ENCODE measurements at places on chromosomes 5 and 9. TPM values are rescaled to one million over a fixed set of nuclear protein-coding genes. Genes with fewer than 3 reads are reported as not detected.

DNA sequence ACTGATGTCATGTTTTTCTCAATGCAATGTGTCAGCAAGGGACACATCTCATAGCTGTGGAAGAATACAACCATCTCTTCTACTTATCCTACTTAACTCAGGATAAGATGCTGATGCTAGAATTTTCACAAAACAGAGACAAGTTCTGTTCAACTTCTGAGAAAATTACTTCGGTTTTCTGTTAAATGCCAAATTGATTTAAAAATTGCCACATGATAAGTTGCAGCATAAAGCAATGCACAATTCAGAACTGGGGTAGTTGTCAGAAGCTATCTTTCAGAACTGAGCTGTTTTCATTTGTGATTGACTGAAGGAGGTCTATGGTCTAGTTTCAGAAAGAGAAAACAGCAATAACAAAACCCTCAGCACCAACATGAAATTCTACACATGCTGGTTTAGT lies 954.8 kb upstream of the C9orf72 start:
- no peak for ATAC-seq

The STING1 gene
- 423 TPM for total RNA-seq

- no peak for ATAC-seq
Observed at GRCh38 chr5:55180016-55180415, 7.0 kb upstream of the CDC20B start.

The CRAT gene
- total RNA-seq = 19.8 TPM

DNA sequence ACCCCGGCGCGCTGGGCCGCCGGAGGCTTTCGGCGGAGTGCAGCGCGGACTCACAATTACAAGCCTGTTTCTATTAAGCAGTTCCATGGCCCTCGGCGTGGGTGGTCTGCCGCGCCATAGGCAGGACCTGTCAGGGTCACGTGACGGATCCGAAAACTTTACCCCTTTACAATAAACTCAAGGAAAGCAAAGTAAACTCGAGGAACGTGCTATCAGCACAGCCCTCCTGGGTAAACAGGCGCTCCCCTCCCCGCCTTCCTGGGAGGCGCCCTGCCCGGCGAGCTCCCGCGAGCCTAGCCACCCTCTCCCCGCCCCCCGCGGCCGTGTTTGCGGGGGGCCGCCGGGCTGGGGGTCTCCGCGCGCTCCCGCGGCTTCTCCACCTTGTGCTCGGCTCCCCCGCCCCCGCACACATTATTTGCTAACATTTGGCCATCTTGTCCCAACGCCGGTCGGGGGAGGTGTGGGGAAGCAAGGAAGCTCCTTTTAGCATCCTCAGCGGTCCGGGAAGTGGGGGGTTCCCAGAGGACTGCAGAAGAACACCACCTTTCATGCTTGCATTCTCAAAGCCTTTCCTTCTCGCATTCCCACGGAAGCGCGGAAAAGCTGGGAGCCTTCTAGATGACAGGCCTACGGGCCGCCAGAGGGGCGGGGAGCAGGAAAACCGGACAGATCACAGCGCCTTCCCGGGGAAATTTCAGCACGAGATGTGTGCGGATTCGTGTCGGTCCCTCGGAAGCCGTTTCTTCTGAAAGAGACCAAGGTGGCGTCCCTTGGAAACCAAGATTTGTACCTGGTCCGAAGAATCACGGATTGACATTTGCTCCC lies at the start of gene PTCH1:
TSS of gene PTCH1 (minus strand) at position 238 of the 825 bp plus-strand sequence.
- peak; percentile 62 for ATAC-seq

DNA sequence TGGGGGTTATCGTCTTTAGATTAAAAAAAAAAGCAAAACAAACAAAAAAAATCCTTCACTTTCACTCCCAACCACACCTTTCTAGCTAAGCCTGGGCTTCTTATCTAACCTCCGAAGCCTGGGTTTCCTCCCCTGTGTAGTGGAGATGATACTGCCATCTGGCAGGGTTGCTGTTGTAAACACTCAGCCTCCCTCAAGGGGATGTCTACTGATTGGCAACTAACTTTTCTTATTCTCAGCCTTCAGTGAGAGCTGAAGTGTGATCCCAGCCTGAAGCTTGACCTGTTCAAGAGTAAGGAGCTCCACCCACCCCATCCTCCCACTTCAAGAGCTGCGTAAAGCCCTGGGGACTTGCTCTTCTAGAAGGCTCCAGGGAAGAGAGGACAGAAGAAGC lies 21.5 kb upstream of the WWC1 start:
- no peak for ATAC-seq

- no peak for ATAC-seq
Observed at GRCh38 chr9:98539954-98540353, 168.8 kb downstream of the GABBR2 start.

- ATAC-seq = no peak
Observed at GRCh38 chr5:122906768-122907167, 61.4 kb downstream of the SNX24 start.

DNA sequence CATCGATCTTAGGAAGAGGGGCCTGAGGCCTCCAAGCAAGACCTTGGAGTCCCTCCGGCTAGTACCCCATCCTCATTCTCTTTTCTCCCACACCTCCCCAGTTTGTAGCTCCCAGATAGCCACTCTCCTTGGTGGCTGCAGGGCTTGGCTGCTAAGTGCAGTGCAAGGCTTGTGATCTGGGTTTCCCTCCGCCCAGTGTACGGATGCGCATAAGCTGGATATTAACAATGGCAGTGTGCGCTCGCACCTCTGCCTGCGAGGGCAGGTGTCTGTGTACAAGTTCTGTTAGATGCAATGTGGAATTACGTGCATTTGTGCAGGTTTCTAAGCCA lies 71.0 kb upstream of the TBCA start:
- ATAC-seq = no peak

The CTXN3 gene
- not detected for total RNA-seq

GRCh38 chr9:116724123-116724522 lies 37.0 kb downstream of the TRIM32 start:
- no peak for ATAC-seq

The PAXX gene
- 31.1 TPM for total RNA-seq

GRCh38 chr9:98099346-98099745 lies 19.7 kb downstream of the TRIM14 start:
- ATAC-seq = no peak

DNA sequence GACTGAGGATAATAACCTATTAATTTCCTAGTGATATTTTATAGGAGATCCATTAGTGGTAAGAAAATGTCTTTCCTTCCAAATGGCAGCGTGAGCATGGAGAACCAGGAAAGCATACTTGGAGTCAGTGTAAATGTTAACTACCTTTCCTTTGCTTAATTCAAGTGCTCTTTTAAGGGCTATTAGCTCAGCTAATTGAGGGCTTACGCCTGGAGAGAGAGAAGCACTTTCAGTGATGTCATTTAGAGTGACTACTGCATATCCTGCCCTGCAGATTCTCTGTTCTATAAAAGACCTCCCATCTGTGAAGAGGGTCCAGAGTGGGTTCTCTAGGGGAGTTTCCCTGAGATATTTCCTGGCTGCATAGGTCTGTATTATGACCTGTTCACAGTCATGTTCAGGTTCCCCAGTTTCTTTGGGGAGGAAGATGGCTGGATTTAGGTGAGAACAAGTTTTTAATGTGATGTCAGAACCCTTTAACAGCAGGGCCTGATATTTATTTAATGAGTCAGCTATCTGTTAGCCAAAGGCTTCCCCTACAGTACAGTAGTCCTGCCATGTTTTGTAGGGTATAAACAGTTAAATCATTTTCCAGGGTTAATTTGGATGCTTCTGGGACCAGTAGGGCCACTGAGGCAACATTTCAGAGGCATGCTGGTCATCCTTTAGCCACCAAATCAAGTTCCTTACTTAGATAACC lies 89.6 kb downstream of the TRIM36 start:
- ATAC-seq = no peak

The ADGRD2 gene
- total RNA-seq = not detected

The STPG3 gene
- not detected for total RNA-seq

The EDIL3 gene
- not detected for total RNA-seq

DNA sequence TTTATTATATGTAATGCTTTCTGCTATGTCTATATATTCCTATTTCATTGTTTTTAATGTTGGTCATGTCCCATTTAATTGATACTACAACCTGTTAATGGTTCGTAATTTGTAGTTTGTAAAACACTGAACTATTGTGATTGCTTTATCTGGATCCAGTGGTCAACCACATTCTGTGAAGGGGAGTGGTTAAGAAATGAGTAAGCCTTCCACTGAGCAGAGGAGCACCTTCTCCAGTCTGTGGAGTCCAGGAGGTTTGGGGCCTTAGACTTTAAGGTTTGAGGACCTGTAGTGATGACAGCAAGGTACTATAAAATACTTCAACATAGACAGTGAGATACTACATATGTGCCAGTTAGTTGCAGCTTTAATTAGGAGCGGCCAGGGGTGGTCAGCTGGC lies 67.7 kb upstream of the RAD23B start:
- ATAC-seq = no peak

DNA sequence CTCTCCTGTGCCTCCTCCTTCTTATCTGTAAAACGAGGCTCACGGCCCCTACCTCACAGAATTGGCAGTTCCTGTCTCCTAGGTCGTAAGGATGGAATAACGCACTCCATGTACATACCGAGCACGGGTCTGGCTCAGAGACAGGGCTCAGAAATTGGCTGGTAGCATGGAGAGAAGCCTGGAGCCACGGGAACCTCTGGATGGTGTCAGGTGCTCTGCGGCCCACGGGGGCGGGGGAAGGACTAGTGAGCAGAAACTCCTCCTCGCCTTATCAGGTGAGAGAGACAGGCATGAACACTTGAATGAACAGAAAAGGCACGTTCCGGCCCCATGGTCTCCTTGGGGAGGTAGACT lies 15.4 kb upstream of the C5orf47 start:
- peak; percentile 64 for ATAC-seq

GRCh38 chr5:74659172-74659571 lies 18.6 kb upstream of the ENC1 start:
- ATAC-seq = no peak

Measured in activated T-helper 17 cell treated with anti-CD3 and anti-CD28 coated beads, Interleukin-2, amount 50 U/mL, for 72 hours (primary cell).